ENCODE measurements at places on chromosomes 5 and 9.
A peak's percentile ranks its signal among the peaks of the same experiment; 100 is the strongest.

DNA sequence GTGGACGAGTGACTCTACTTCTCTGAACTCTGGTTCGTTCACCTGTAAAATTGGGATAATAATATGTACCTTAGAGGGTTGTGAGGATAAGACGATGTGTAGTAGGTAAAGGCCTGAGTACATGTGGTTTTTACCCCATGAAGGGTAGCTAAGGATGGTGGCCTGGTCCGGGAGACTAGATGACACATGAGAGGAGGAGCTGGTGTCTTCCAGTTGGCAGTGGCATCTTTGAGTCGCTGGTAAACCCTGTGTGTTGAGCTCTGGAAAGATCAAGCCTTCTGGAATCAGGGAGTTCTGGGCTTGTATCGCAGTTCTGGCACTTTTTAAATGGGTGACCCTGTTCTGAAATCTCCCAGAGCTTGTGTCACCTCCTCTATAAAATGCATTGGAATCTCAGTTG, 166.4 kb upstream of the ZNF618 start:
- no peaks in the 10 kb centered on the region for H3K36me3 ChIP-seq
- no peak overlapping the region for H3K4me3 ChIP-seq
- peaks cover 57% of the 10 kb centered on the region for H3K27me3 ChIP-seq
- H3K27ac ChIP-seq, result no peak overlapping the region
- H3K4me1 ChIP-seq, result no peaks in the 10 kb centered on the region
- no peak for DNase-seq

DNA sequence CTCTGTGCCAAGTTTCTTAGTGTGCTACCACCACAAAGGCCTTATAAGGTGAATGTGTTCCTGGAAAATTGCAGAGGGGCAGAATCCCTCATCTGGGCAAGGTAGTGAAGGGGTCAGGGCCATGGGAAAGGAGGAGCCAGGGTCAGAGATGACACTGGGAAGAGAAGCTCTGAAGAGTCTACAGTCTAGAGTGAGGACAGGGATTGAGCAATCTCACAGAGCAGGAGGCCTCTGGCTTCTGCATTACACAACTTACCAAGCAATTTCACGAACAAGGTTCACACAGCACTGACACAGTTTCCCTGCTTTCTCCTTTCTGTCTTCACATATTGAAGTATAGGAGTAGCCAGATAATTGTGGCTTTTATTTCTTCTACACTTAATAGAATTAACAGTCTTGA, 24.5 kb upstream of the IDNK start:
- no peak overlapping the region for H3K4me3 ChIP-seq
- no peaks in the 10 kb centered on the region for H3K36me3 ChIP-seq
- H3K27me3 ChIP-seq, result no peaks in the 10 kb centered on the region

DNA sequence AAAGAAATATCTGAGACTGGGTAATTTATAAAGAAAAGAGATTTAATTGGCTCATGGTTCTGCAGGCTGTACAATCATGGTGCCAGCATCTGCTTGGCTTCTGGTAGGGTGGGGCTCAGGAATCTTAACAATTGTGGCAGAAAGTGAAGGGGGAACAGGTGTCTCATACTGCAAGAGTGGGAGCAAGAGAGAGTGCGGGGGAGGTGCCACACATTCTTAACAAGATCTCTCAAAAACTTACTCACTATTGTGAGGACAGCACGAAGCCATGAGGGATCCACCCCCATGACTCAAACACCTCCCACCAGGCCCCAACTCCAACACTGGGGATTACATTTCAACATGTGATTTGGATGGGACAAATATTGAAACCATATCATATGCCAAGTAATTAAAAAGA, 70.1 kb upstream of the PANK3 start:
- peaks cover 16% of the 10 kb centered on the region for H3K4me1 ChIP-seq
- no peaks in the 10 kb centered on the region for H3K36me3 ChIP-seq
- H3K27ac ChIP-seq, result no peak overlapping the region
- H3K4me3 ChIP-seq, result no peak overlapping the region
- no peak for DNase-seq
- no peaks in the 10 kb centered on the region for H3K27me3 ChIP-seq

- H3K4me1 ChIP-seq, result no peaks in the 10 kb centered on the region
- DNase-seq, result no peak
- no peaks in the 10 kb centered on the region for H3K36me3 ChIP-seq
- H3K27ac ChIP-seq, result no peak overlapping the region
- H3K27me3 ChIP-seq, result 0 out of 2 replicates have a peak, but pooled peaks cover 12% of the 10 kb centered on the region
These were observed 161.1 kb downstream of the MAST4 start for GRCh38 chr5:66757219-66757833.

DNA sequence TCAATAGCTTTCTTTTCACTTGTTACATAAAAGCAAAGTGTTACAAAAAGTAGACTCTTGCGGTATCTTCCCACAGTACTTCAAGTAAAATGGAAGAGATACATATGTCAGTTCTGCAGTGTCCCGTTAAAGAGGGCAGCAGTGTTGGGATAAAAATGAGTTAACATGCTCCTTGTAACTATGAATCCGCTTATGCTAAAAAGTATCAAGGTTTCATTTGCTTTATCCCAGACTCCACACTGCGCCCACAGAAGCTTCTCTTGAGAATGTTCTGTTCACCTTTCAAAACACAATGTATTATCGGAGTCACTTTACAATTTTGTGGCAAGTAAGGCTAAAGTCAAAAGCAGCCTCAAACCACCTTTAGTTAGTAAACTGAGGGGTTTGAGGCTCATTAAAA, 790 bp downstream of the PTAR1 start:
- no peaks in the 10 kb centered on the region for H3K27me3 ChIP-seq
- peaks cover 6% of the 10 kb centered on the region for H3K36me3 ChIP-seq
- H3K4me1 ChIP-seq, result peaks cover 15% of the 10 kb centered on the region
- H3K27ac ChIP-seq, result peak overlapping the region; percentile 71

DNA sequence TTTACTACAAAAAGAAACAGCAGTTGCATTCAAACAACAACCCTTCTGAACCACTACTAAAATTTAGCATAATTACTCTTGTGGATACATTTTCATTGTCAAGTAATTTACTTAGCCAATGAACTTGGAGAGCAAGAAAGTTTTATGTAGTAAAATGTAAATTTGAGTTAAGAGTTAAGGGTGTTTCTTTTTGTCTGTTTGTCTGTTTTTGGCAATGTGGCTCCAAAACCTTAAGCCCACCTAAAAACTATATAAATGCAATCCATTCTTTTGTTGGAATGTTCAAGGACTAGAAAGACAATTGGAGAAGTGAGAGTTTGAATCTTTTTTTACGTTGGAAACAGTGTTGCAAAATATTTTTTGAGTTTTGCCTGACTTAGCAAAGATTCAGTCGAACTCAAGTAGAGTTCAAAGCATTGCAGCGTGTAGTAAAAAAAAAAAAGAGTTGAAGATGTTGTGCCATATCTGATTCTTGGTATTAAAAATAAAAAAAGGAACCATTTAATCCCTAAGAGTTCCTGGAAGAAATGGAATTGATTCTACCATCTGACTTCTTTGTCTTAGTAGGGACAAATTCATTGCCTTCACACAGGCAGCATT, 867 bp downstream of the SYK start:
- H3K4me1 ChIP-seq, result peaks cover 12% of the 10 kb centered on the region
- H3K27me3 ChIP-seq, result no peaks in the 10 kb centered on the region
- H3K36me3 ChIP-seq, result no peaks in the 10 kb centered on the region

DNA sequence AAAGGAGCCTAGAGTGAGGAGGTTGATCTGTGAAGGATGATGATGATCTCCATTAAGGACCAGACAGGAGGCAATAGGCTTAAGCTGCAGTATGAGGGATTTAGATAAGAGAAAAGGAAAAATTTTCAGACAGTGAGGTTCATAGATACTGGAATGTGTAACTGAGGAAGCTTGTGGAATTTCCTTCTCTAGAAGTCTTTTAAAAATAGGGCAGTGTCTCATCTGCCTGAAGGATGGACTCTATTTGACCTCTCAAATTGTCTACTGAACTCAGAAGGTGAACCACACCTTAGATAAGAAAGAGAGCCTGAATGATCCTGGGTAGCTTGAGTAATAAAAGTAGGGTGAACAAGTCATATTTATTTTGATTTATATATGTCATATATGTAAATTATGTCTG, 148.2 kb upstream of the CDKN2B start:
- peak; percentile 38 for DNase-seq
- H3K4me1 ChIP-seq, result peaks cover 57% of the 10 kb centered on the region
- H3K27me3 ChIP-seq, result no peaks in the 10 kb centered on the region
- H3K36me3 ChIP-seq, result no peaks in the 10 kb centered on the region
- H3K27ac ChIP-seq, result peak overlapping the region; percentile 99

DNA sequence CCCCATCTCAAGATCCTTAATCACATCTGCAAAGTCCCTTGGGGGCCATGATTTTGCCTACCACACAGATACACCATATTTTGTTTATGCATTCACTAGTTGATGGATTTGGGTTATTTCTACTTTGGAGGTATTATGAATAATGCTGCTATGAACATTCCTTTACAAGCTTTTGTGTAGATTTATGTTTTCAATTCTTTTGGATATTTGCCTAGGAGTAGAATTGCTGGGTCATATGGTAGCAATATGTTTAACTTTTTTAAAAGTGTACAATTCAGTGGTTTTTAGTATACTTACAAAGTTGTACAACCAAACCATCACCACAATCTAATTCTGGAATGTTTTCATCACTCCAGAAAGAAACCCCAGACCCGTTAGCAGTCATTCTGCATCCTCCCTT, 7.8 kb upstream of the ANP32B start:
- no peak for DNase-seq
- no peak overlapping the region for H3K27ac ChIP-seq
- H3K4me3 ChIP-seq, result no peak overlapping the region

GRCh38 chr9:86356871-86357866, 3.0 kb upstream of the TUT7 start:
- no peak for DNase-seq
- H3K27me3 ChIP-seq, result no peaks in the 10 kb centered on the region
- peaks cover 7% of the 10 kb centered on the region for H3K36me3 ChIP-seq

GRCh38 chr9:112361601-112362000, 18.3 kb upstream of the HSDL2 start:
- no peaks in the 10 kb centered on the region for H3K36me3 ChIP-seq
- H3K27ac ChIP-seq, result no peak overlapping the region
- peak; percentile 53 for DNase-seq
- peaks cover 11% of the 10 kb centered on the region for H3K4me1 ChIP-seq
- no peak overlapping the region for H3K4me3 ChIP-seq

GRCh38 chr5:91031402-91031752, 351.7 kb downstream of the ARRDC3 start:
- no peaks in the 10 kb centered on the region for H3K4me1 ChIP-seq
- no peaks in the 10 kb centered on the region for H3K27me3 ChIP-seq
- no peaks in the 10 kb centered on the region for H3K36me3 ChIP-seq
- DNase-seq, result no peak

- H3K27me3 ChIP-seq, result no peaks in the 10 kb centered on the region
- H3K4me3 ChIP-seq, result no peak overlapping the region
- H3K4me1 ChIP-seq, result no peaks in the 10 kb centered on the region
- no peaks in the 10 kb centered on the region for H3K36me3 ChIP-seq
These were observed 627.3 kb upstream of the NUDT12 start for GRCh38 chr5:104189909-104190308.

DNA sequence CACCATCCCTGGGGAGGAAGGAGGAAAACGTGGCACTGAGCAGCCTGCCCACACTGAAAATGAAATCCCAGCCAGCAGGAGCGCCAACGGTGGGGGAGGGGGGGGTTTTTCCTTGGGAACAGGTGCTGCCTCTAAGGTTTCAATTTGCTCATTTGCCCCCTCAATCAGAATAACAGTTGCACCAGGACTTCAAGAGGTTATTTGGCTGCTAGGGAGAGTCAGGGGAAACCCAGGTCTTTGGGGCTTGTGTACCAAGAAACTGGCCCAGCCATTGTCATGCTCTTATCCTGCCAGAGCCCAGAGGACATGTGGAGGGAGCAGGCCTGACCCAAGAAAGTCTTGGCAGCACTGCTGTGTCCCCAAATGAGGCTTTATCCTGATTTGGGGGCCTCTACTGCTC, 66.5 kb downstream of the NDFIP1 start:
- H3K36me3 ChIP-seq, result no peaks in the 10 kb centered on the region
- no peaks in the 10 kb centered on the region for H3K27me3 ChIP-seq
- no peak for DNase-seq
- H3K4me1 ChIP-seq, result peaks cover 22% of the 10 kb centered on the region

DNA sequence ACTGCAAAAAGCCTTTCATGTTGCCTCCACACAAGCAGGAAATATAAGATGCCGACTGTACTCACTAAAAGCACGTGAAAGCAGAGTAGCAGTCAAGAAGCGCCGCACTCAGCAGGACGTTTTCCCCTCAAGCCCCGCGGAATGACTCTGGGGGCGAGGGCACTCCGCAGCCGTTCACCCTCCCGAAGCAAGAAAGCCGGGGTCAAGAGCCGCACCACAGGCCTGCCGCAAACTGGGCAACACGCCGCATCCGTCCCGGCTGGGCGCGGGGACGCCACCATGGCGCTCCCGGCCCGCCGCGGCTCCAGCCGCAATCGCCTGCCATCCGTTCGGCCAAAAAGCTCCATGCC, 364 bp downstream of the RPS6 start:
- no peak for DNase-seq
- H3K4me1 ChIP-seq, result peaks cover 28% of the 10 kb centered on the region
- H3K4me3 ChIP-seq, result peak overlapping the region; percentile 98
- H3K27ac ChIP-seq, result peak overlapping the region; percentile 94

GRCh38 chr5:89932771-89933181, 476.8 kb downstream of the CETN3 start:
- no peaks in the 10 kb centered on the region for H3K27me3 ChIP-seq
- peaks cover 4% of the 10 kb centered on the region for H3K4me1 ChIP-seq
- no peak for DNase-seq

DNA sequence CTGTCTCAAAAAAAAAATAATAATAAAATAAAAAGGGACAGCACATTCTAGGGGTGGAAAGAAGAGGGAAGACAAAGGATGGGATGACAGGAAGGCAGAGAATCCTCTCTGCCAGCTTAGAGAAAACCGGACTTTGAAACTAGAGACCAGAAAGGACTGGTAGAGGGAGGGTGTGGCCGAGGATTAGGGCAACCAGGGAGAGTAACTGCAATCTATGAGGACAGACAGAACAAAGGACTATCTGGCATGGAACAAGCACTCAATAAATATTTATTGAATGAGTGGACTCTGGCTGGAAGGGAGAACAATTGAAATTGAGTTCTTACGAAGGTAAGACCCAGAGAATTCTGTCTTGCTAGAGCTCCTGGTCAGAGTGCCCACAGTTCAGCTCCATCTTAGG, 2.4 kb downstream of the GBA2 start:
- no peaks in the 10 kb centered on the region for H3K36me3 ChIP-seq
- H3K4me1 ChIP-seq, result peaks cover 23% of the 10 kb centered on the region
- peak overlapping the region; percentile 79 for H3K4me3 ChIP-seq
- H3K27ac ChIP-seq, result no peak overlapping the region

- H3K27ac ChIP-seq, result peak overlapping the region; percentile 87
- peak; percentile 79 for DNase-seq
- no peaks in the 10 kb centered on the region for H3K27me3 ChIP-seq
- H3K36me3 ChIP-seq, result no peaks in the 10 kb centered on the region
- H3K4me3 ChIP-seq, result no peak overlapping the region
These were observed 129.0 kb downstream of the PIK3R1 start for GRCh38 chr5:68344447-68345111.

DNA sequence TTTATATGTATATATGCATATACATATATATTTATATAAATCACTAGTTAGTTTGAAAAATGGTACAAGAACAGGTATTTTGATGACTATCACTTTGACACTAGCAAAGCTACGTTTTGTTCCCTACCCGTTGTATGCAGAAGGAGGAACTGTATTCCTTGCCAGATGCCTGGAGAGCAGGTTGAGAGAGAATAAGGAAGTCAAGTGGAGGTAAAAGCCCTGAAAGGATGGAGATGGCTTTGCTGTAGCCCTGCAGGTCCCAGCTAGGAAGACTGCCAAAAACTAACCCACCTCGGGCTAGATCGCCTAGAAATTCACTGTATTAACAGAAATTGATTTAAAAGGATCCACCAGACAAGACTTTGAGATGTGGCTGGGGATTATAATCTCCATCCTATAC, 229.3 kb downstream of the RFX3 start:
- H3K4me3 ChIP-seq, result no peak overlapping the region
- DNase-seq, result no peak
- H3K27me3 ChIP-seq, result no peaks in the 10 kb centered on the region
- H3K27ac ChIP-seq, result no peak overlapping the region
- no peaks in the 10 kb centered on the region for H3K4me1 ChIP-seq
- H3K36me3 ChIP-seq, result no peaks in the 10 kb centered on the region
